H9 (cell line): ENCODE measurements at places on chromosomes 6 and 20. TPM values are rescaled to one million over a fixed set of nuclear protein-coding genes. Genes with fewer than 3 reads are reported as not detected.
A peak's percentile ranks its signal among the peaks of the same experiment; 100 is the strongest.

DNA sequence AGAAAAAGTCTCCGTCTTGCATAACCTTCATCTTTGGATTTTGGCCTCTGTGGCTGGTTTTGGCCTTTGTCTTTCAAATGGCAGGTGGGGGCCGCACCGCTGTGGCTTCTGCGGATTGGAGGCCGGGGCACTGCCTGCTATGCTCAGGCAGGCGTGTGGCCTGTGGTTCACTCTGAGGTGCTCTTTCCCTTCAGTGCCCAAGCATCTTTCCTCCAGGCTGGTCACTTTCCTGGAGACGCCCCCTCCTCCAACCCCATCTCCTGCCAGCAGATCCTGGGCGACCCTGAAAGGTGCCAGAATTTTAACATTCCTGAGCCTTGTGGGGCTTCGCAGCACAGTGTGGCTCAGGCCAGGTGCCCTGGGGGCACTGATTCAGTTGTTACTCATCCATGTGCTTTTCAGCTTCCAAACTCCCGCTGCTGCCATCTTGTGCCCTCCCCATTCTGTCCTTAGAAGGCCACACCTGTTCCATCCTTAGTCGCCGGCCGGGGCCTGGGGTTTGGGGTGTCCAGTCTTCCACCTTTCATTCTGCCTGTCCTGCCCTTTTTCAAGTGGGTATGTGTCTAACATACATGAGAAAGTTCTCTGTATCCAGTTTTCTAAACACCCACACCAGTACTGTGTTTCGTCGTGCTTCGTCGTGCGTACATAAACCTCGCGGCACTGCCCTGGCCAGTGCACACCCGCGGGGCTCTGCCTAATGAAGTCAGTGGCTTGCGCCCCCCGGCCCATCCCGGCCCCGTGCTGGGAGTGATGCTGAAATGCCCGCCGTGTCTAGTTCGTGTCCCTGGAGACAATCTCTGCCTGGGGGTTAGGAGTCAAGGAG lies 12.1 kb downstream of the SS18L1 start:
- DNase-seq: peak; percentile 54
- H3K4me3 ChIP-seq: no peak overlapping the region; the same call in 2 of the 3 replicates
- H3K27ac ChIP-seq: no peak overlapping the region

DNA sequence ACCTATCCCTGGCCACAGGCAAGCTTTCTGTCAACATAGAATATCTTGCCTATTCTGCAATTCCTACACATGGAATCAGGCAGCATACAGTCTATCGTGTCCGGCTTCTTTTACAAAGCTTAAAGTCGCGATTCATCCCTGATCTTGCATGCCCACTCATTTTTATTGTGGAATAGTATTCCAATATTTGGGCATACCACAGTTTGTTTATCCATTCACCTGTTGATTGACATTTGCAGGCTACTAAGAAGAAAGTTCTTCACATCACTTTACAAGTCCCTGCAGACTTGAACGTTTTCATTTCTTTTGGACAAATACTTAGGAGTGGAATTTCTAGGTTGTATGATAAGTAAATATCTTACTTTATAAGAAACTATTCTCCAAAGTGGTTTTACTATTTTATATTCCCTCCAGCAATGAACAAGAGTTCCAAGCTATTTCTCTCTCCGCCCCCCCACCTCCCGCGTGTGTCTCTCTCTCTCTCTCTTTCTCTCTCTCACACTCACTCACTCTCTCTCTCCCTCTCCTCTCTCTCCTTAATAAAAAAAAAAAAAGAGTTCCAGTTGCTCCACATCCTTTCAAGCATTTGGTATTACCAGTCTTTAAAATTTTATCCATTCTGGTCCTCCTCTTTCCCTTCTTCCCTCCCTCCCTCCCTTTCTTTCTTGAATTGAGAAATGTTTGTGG lies 1.1 kb upstream of the PLCB1 start:
- H3K27ac ChIP-seq: no peak overlapping the region
- H3K36me3 ChIP-seq: no peaks in the 10 kb centered on the region
- peaks cover 11% of the 10 kb centered on the region for H3K4me1 ChIP-seq
- no peak for DNase-seq

DNA sequence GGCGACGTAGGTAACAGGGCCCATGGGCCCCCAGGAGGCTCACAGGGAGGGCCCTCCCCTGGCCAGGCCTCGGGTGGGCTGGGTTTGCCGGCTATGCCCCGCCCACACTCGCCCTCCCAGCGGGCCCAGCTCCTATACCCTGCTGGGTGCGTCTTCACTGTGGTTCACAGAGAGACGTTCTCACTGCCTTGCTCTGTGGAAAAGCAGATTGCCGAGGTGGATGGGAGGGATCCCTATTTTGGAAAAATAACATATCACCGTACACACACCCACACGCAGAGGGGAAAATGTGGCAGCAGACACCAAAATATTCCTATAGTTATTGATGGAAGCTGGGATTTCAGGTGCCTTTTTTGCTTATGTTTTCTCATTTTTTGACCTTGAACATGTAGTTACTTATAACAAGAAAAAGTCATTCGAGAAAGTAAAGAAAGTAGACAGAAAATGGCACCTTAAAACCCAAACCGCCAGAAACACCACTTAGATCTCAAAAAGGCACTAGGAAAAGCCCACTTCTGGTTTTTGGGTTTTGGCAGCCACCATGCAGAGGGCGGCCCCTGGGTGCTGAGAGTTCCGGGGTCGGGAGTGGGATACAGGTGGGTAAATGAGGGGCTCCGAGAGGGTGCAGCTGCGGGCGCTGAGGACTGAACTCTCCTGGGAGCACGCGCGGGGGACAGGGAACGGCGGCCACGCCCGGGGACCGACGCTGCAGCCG lies 49.4 kb downstream of the TMEM242 start:
- H3K4me1 ChIP-seq: peaks cover 2% of the 10 kb centered on the region; the same call in 1 of the 2 replicates
- peak overlapping the region; percentile 62 for H3K4me3 ChIP-seq
- H3K27me3 ChIP-seq: no peaks in the 10 kb centered on the region; the same call in 1 of the 2 replicates
- peaks cover 7% of the 10 kb centered on the region for H3K36me3 ChIP-seq
- H3K27ac ChIP-seq: no peak overlapping the region

GRCh38 chr6:14094721-14095120 lies 22.9 kb upstream of the CD83 start:
- no peak overlapping the region for H3K4me3 ChIP-seq
- H3K36me3 ChIP-seq: 0 out of 2 replicates have a peak, but pooled peaks cover 5% of the 10 kb centered on the region
- no peaks in the 10 kb centered on the region for H3K4me1 ChIP-seq
- no peak overlapping the region for H3K27ac ChIP-seq
- H3K27me3 ChIP-seq: no peaks in the 10 kb centered on the region

DNA sequence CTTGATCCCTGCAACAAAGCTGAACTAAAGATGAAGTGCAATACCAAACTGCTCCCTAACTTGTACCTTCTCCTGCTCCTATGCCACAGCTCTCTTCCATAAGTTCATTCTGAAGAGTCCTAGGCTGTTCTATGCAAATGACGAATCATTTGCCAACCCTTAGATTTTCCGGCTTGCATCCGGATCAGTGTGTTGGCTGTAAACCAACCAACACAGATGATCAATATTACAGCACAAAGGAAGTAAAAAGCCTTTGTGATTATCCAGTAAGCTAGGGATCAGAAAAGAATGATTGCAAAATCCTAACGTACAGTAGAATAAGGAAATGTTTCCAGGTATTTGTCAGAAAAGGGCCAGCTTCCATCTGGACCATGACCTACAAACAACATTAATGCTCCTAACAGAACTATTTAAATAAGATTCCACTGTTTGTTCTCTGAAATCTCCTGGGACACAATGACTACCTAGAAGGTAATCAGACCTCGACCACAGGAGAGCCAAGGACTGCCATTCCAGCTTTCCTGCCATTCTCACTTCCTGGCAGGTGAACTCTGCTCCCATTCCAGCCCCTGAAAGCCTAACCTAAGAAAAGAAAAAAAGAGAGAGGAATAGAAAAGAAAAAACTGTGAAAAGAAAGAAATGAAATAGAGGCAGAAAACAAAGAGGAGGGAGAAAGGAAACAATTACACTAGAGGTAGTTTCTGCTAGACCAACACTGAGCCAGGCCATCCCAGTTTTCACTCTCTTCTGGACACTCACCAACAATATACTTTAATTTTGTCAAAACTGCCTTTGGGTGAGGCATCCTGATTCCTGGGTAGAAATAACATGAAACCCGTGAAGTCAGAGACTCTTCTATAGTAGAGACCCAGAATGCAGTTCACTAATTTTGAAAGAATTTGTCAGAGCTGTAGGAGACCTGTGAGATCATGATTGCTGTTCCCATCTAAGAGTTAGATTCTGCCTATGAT lies 19.7 kb downstream of the GMDS start:
- no peaks in the 10 kb centered on the region for H3K36me3 ChIP-seq
- no peaks in the 10 kb centered on the region; the same call in 1 of the 2 replicates for H3K4me1 ChIP-seq
- H3K4me3 ChIP-seq: no peak overlapping the region
- no peaks in the 10 kb centered on the region for H3K27me3 ChIP-seq
- H3K27ac ChIP-seq: no peak overlapping the region

- no peaks in the 10 kb centered on the region for H3K36me3 ChIP-seq
- H3K4me3 ChIP-seq: no peak overlapping the region
- peaks cover 16% of the 10 kb centered on the region for H3K4me1 ChIP-seq
- no peaks in the 10 kb centered on the region for H3K27me3 ChIP-seq
- no peak overlapping the region for H3K27ac ChIP-seq
- no peak for DNase-seq
Observed at GRCh38 chr6:138503881-138504680, 4.8 kb upstream of the NHSL1 start.

The GGT7 gene
- 38.6 and 40.9 TPM in 2 replicates for total RNA-seq

The OR2H1 gene
- not detected in 2 replicates for total RNA-seq

The POFUT1 gene
- 39.0 and 41.2 TPM in 2 replicates for total RNA-seq

The TMEM200A gene
- 6.1 and 6.4 TPM in 2 replicates for total RNA-seq

The RBM24 gene
- 0.48 and 0.55 TPM in 2 replicates for total RNA-seq
